Cortex of kidney (tissue), 1 donor: ENCODE measurements at places on chromosomes 4 and X.

GRCh38 chr4:165016971-165017370 lies 14.8 kb upstream of the TRIM60 start:
- no peak for DNase-seq

GRCh38 chr4:25180524-25181131 lies 20.4 kb upstream of the SEPSECS start:
- no peak for DNase-seq

DNA sequence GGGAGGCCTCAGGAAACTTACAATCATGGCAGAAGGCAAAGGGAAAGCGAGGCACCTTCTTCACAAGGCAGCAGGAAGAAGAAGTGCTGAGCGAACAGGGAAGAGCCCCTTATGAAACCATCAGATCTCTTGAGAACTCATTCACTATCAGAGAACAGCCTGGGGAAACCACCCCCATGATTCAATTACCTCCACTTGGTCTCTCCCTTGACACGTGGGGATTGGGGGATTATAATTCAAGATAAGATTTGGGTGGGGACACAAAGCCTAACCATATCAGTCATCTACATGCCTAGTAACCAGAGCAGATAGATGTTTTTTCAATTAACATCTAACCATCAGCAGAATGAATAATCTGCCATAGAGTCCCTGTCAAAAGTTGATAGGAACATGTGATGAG lies 30.4 kb downstream of the FAM13A start:
- no peak for DNase-seq

DNA sequence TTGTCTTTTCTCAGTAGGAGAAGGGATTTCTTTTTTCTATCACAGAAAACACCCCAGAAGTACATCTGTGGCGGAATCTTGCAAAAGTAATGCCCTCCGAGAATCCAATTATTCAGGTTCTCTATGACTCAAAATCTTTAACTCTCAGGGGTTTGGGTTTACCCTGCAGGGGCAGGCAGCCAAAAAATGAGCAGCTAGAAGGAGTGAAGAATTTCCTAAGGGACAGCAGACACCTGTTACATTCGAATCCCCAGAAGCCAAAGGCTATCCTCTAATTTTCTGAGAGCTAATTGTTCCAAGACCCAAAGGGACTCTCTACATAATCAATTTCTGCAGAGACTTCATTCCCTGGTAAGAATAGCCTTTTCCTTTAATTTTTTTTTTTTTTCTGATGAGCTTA lies 27.5 kb upstream of the CBR4 start:
- no peak for DNase-seq

DNA sequence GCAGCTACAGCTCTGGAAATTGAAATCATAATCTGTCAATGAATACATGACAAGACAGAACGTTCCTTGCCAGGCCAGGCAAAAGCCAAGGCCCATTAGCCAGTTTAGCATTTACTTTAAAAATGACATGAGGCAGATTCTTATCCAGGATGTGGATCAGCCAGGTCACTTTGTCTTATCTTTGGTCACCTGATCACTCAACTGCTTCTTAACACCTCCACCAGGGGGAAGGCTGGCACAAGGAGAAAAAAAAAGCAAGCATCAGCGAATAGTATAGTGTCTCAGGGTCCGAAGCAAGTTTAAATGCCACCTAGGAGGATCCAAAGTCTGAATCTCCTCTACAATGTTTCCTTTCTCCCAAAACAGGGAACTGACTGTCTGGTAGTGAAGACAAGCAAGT lies 18.8 kb downstream of the ATP1B4 start:
- DNase-seq, result no peak

DNA sequence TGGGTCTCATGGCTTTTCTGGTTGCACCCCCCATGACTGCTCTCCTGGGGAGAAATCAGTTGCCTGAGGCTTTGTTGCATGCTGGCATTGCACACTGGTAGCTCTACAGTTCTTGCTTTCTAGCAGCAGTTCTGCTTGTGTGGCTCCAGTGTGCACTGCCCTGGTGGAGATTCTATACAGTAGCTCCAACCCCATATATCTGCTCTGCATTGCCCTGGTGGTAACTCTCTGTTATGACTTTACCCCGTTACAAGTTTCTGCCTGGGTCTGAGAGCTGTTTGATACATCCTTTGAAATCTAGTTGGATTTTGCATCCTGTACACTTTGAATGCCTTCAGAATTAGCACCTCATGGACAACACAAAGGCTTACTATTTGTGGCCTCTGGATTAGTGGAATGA lies 241.4 kb upstream of the EPHA5 start:
- no peak for DNase-seq
